ENCODE measurements at places on chromosomes 13 and 19. TPM values are rescaled to one million over a fixed set of nuclear protein-coding genes. Genes with fewer than 3 reads are reported as not detected.

DNA sequence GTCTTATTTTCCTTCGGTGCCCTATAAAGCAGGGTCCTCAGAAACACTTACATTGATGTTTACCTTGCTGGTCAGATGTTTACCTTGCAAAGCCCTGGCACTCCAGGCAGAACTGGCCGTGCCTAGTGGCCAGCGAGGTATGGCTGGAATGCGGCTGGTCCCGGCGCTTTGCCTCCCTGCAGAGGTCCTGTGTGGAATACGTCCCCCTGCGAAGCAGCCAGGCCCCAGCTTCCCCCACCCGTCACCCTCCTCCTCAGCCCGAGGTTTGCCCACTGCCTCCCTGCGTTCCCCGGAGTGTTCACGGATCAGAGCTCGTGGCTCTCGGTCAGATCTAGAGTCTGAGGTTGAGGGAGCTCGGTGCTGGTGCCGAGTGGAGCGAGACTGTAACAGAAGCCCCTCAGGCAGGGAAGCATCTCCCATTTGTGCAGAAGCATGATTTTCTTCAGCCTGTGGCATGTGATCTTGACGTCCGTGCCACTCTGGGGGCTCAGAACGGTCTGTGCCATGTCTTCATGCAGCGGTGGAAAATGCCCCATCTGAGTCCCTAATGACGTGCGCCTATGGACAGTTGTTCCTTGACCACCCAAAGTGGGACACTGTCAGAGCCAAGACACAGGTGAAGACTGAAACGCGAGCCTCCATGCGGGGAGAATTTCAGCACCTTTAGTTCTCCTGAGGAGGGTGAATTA is 54.8 kb upstream of the SOX1 start:
- DNase-seq = no peak

Gene MEIS3
- 4.4 TPM for total RNA-seq

GRCh38 chr13:43095771-43096719 is 72.7 kb downstream of the DNAJC15 start:
- DNase-seq = no peak

GRCh38 chr13:25059958-25060357 is 36.0 kb upstream of the PABPC3 start:
- DNase-seq = no peak

DNA sequence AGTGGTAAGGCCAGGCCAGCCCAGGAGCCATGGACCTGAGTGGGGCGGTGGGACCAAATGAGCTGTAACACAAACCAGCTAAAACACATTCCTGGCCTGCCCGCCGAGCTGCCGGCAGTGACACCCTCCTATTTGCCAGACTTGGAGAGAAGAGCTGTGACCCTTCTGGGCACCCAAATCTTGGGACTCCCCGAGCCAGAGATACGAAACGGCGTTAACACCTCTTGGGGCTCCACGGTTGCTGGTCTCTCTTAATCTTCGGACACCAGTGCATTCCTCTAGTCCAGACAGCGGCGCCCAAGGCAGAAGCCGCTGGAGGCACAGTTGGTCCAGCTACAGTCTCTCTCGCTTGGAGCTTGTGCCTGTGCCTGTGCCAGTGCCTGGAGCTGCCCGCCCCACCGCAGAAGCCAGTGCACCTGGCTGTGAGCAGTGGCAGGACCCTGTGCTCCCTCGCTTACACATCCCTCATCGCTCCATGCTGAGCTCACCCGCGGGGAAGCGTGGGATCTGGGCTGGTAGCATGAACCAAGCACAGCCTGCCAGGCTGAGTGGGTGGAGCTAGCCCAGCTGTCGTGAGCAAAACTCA is 147.2 kb upstream of the KLHL1 start:
- no peak for DNase-seq

DNA sequence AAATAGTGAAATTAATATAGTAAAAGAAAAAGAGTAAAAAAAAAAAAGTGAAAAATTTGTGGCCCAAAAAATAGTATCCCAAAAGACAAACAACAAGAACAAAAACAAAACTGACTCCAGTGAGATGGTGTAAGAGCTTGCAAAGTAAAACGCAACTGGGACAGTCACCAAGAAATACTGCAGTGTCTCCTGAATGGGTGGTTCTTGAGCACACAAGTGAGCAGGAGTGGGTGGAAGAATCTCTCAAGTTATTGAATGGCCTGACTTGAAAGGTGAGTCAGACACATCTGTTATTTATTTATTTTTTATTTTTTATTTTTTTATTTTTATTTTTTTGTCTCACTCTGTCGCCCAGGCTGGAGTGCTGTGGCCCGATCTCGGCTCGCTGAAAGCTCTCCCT is 1.9 kb downstream of the ZNF493 start:
- peak; percentile 2 for DNase-seq

All from myocyte (in vitro differentiated cells).